ENCODE measurements at places on chromosomes 4 and X.

DNA sequence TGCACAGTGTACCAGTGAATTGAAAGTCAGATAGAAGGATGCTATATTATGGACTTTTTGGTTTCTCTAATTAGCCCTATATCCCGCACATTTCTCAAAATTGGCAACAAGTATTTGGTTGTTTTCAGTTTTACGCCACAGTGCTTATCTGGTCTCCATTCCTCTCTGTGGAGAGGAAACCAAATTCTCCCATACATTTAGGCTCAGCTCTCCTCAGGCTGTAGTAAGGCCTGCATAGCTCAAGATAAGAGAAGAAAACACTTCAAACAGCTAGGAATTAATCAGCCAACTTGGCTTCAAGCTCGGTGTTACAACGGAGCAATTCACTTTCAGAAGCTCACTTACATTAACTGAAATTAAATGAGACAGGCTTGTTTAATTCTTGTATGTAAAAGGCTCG lies 263.2 kb downstream of the PDHA2 start:
- DNase-seq: no peak

- DNase-seq: no peak
Measured at GRCh38 chr4:187983746-187984145, 11.8 kb upstream of the ZFP42 start.

DNA sequence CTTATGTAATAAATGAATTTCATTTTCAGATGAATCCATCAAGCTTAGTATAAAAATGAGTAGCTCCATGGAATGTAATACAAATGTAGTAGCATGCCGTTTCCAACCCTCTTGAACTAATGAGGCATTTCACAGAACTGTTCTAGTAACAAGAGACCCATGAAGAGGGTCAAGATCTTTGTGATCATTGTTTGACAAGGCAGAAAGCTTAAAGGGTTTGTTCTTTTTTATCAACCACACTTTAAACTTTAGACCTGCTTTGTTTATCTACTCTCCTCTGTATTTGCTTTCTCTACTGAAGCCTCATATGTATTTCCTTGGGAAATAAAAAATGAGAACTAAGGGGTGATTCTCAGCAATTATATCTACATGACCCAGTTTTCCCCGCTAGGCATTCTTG lies 513.9 kb downstream of the ARAP2 start:
- DNase-seq: no peak

DNA sequence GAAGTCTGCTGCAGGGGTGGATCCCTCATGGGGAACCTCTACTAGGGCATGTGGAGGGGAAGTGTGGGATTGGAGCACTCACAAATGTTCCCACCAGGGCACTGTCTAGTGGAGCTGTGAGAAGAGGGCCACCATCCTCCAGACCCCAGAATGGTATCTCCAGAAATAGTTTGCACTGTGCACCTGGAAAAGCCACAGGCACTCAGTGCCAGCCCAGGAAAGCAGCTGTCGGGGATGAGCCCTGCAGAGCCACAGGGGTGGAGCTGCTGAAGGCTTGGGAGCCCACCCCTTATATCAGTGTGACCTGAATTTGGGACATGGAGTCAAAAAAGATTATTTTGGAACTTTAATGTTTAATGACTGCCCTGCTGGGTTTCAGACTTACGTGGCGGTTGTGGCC lies 25.0 kb upstream of the LDOC1 start:
- no peak for DNase-seq

GRCh38 chr4:16715482-16715881 lies 183.0 kb downstream of the LDB2 start:
- no peak for DNase-seq

DNA sequence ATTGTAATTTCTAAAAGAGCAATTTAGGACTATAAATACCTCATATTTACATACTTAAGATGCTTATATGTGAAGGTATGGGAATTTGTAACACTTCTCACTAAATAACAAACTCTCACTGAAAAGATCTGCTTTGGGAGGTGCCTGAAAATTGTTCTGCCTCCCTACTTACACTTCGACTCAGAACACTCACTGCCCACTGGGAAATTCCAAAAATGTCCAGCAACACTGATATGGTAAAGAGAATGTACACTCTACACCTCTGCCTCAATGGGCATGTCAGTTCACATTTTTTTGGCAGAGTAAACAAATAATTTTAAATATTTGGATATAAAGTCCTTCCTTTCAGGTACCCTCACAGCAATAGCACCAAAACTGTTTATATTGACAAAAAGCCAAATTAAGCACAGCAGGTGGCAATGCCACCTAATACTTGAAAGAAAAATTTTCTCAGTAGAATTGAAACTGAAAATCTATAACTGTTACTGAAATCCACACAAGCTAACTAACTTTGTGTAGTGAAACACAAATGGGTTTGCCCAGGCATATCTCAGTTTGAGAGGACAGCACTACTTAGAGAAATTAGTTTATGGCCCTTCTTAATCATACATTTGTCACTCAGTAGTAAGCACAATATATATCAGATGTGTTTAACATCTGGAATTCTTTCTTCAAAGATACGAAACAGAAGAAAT lies 67.1 kb downstream of the PRDM5 start:
- no peak for DNase-seq

DNA sequence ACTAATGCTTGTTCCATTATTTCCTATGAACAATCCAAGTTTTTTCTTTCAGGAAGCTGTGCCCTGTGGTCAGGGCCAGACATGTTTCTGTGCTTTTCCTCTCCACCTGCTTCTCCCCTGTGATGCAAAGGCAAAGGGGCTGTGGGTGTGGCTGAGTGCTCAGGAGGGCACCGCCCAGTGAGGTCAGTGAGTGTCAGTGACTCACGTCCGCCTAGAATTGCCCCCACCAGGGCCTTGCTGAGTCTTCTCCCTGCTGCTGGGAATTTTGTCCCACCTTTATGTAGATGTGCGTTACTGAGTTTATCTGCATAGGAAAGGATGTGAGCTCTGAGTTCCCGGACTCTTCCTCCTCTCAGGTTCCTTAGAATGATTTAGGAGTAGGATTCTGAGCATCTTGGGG lies 283.2 kb downstream of the DCHS2 start:
- DNase-seq: peak; percentile 91

DNA sequence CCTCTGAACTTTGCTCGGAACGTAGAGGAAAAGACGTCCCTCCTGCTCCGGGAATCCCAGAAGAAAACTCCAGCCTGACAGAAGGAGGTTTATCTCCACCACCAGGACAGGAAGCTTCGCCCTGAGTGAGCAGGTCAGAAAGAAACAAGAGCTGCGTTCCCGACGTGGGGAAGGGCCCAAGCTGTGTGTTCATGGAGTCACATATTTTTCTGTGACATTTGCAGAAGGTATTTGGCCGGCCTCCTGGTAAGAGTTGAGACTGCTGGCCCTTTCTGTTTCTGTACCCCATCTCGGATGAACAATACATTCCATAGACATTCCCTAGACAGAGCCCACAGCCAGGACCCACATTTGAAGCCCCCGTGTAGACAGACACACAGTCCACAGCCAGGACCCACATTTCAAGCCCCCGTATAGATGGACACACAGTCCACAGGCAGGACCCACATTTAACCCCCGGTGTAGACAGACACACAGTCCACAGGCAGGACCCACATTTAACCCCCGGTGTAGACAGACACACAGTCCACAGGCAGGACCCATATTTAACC lies 230.8 kb downstream of the SHOX start:
- DNase-seq: no peak

- no peak for DNase-seq
Measured at GRCh38 chrX:14039344-14039743, 9.7 kb upstream of the GEMIN8 start.

DNA sequence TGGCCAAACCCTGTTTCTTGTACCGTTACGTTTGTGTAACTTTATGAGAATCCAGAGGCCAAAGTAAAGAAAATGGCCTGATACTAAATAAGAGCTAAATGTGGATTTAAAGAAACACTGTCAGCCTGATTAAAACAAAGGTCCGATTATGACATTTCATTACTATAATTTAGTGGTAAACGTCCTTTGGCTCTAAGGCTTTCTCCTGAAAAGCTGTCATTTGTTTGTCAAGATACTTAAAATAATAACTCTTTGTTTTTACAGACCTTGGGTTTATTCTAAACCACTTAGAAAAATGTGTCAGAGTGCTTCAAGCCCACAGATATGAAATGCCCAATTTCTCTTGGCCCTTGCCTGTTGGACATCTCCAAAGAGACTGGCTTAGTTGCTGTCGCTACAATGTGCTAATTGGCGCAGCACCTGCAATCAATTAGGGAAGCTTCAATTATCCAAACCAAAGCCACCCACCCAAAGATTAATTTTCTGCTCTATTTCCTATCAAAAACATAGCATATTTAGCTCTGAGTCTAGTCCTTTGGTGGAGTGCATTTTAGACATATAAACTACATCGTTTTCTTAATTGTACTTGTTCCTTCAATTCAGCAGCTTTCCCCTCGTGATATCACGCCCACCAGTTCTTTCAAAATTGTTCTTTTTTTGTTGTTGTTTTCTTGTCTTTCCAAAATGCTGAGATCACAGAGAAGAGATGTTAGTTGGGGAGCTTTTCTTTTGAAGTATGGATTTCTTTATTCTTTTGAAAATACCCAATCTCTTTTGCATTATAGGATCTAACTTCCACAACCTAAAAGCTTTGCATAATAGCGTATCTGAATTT lies 13.6 kb downstream of the SMIM20 start:
- DNase-seq: no peak

- no peak for DNase-seq
Measured at GRCh38 chr4:82247629-82248028, 126.2 kb downstream of the HNRNPD start.

- no peak for DNase-seq
Measured at GRCh38 chr4:119659576-119659975, 31.0 kb upstream of the PDE5A start.

- no peak for DNase-seq
Measured at GRCh38 chrX:71930298-71930697, 19.7 kb downstream of the NHSL2 start.

DNA sequence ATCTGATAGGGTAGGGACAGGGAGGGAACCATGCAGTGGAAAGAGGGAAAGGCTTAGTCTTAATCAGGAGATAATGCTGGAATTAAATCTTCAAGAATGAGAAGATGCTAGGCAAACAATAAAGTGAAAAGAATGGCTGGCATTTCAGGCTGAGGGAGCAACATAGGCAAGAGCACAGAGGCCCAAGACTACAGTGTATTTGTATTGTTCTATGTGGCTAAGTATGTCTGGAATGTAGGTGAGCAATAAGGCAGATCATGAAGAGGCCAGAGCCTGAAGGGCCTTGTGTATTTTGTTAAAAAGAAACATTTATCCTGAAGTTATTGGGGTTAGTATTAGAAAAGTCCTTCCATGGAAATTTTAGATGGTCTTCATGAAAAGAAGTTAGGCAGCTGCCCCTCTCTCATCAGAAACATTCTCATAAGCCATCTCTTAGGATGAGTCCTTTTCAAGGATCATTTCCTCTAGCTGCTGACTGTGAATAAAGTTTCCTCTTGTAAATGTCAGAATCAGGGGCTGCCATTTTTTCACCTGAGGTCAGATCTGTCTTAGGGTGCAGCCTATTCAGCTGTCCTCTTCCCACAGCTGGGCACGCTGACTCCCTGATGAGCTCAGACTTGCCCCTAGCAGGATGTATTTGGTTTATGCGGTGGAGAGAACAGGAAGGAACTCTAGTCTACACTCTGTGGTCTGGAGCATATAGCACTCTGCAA lies 46.3 kb downstream of the ATP10D start:
- peak; percentile 94 for DNase-seq

DNA sequence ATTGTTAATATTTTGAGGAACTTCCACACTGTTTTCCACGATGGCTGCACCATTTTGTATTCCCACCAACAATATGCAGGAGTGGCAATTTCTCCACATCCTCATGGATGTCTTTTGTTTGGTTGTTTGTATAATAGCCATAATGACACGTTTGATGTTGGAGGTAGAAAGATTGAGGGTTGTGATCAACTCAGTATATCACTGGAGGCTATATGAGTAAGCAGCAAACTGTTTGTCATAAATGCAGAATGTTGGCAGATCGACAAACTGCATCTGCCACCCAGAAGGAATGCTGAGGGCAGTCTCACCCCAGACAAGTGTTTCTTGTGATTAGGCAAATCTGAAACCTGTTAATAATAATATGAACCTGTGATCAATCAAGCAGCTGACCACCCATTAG lies 243.9 kb upstream of the WDFY3 start:
- peak; percentile 7 for DNase-seq

DNA sequence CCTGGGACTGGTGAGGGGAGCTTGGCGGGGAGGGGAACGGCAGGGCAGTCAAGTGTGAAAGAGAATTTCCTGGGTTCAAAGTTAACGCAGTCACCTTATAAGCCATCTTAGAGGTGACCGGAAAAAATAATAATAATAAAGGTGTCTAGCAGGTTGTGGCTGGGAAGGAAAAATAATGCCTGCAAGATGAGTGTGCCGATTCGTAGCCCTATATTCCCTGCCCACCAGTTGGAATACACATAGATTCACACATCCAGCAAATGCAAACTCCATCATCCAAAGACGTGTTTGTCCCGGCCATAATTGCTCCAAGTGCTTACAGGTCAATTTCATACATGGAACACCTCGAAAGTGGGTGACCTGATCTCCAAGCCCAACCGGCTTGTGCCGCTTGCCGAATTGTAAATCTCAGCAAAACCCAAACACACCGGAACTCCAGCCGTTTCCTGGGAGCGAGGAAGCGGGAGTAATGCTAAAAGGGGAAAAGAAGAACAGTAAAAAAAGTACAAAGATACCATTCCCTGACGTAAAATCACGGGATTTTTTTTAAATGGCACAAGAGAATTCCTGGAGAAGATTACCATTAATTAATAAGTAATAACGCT lies 1.3 kb upstream of the FAT1 start:
- peak; percentile 28 for DNase-seq

GRCh38 chrX:109448282-109448938 lies 33.5 kb downstream of the GUCY2F start:
- no peak for DNase-seq

DNA sequence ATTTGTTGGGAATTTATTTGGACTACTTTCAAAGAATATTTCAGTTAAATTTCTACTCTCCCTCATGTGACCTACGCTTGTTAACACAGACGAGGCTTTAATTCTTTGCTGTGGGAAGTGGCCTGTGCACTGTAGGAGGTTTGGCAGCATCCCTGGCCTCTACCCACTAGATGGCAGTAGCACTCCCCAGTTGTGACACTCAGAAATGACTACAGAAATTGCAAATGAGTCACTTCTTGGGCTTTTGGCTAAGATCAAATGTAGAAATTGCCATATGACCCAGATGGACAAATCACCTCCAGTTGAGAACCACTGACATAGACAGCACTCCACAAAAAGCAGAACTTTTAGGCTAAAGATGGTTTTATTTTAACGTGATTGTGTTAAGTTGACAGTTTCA lies 22.1 kb downstream of the PIR start:
- DNase-seq: peak; percentile 75

DNA sequence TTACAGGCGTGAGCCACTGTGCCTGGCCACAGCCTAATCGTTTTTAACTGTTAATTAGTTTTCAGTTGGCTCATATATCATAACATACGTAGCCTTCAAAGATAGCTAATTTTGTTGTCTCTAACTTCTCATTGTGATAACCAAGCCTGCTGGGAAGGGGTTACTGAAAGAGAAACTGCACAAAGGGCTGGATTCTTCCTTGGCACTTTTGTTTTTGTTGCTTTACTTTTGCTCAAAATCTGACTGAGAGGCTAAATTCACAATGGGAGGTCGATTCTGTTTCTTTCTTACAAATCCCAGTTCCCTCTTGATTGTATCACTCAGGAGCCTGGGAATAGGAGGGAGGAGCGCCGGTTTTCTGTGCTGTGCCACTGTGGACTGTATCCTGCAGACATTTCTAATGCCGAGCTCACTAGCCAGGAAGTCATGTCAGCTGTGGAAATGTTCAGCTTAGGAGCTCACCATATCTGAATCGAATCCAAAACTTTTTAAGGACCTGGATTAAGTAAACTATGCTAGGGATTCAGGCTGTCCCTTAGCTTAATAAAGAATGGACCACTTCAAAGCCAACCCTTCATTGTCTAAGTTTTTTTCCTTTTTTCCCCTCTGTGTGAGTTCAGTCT lies 120.5 kb upstream of the FAT1 start:
- peak; percentile 49 for DNase-seq
